ENCODE measurements at places on chromosomes 5 and 9. TPM values are rescaled to one million over a fixed set of nuclear protein-coding genes. Genes with fewer than 3 reads are reported as not detected.

DNA sequence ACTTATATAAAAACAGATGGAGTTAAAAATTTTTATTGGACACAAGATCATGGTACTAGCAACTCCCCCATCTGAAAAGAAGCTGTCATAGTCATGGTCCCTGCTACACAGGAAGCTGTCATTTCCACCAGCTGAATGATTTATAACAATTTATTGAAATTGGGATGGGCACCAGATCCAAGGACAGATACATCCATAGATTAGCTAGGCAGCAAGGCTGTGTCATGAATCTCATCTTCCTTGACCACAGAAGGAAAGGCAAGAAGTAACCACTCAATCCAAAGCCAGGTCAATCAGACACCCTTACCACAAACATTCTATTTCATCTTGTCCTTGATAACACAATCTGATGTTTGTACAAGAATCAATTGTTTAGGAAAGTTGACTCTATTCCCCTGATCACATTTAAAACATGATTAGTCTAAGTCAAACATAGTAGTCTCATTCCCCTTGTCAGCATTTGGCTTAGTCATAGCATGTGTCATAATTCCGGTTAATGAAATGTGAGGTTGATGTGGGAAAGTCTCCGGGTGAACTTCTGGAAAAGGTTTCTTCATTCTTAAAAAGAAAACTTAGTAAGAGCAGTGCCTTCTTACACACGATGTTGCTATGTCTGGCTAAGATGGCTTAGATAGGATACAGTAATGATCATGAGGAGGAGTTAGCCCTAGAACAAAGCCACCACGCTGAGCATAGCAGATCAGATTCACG is 462.6 kb upstream of the PAPPA start:
- H3K4me3 ChIP-seq, result no peak overlapping the region
- H3K27ac ChIP-seq, result no peak overlapping the region

GRCh38 chr9:93094658-93095204 is 1.3 kb upstream of the CARD19 start:
- DNase-seq, result no peak
- peaks cover 43% of the 10 kb centered on the region for H3K4me1 ChIP-seq
- H3K27me3 ChIP-seq, result peaks cover 2% of the 10 kb centered on the region
- no peaks in the 10 kb centered on the region for H3K36me3 ChIP-seq
- H3K4me3 ChIP-seq, result peak overlapping the region; percentile 83
- H3K27ac ChIP-seq, result peak overlapping the region; percentile 81

DNA sequence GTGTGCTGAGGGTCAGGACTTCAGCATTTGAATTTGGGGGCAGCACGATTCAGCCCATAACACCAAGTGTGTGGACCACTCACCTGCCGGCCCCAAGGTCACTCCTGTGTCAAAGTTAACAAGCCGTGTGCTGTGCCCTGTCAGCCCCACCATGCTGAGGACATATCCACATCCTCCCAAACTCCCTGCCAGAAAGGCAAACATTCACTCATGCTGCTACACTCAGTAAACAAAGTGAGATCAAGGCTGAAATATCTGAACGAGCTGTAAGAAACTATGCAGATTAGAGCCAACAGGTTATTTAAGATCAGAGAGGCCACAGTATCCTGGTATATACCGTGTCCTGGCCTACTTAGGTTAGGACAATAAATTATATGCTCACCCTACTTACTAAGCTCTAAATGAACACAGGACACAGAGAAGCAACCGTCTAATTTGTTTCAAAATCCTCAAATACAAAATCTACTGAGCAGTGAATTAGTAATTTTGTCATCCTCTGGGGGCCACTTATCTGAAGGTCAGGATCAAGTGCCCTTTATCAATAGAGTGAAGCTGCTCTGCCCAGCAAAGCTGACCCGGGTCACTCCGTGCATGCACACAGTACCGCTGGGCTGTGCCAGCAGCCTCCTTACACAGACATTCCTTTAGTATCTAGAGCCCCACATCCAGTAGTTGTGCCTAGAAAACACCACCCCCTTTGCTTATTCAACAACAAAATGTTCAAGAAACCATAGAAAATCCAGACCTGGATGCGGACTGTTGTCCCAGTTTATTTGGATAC is 28.2 kb downstream of the RETREG1 start:
- peaks cover 16% of the 10 kb centered on the region for H3K4me1 ChIP-seq
- no peaks in the 10 kb centered on the region for H3K27me3 ChIP-seq
- no peak for DNase-seq
- H3K36me3 ChIP-seq, result no peaks in the 10 kb centered on the region
- H3K27ac ChIP-seq, result no peak overlapping the region

GRCh38 chr5:10233505-10233904 is 16.2 kb downstream of the ATPSCKMT start:
- peak overlapping the region; percentile 27 for H3K27ac ChIP-seq
- no peak overlapping the region for H3K4me3 ChIP-seq
- no peaks in the 10 kb centered on the region for H3K27me3 ChIP-seq
- peaks cover 6% of the 10 kb centered on the region for H3K36me3 ChIP-seq
- peak; percentile 48 for DNase-seq
- no peaks in the 10 kb centered on the region for H3K4me1 ChIP-seq

GRCh38 chr5:122584411-122585300 is 190.2 kb upstream of the SNX2 start:
- no peaks in the 10 kb centered on the region for H3K36me3 ChIP-seq
- no peak overlapping the region for H3K4me3 ChIP-seq
- no peaks in the 10 kb centered on the region for H3K4me1 ChIP-seq

- no peaks in the 10 kb centered on the region for H3K36me3 ChIP-seq
- no peak overlapping the region for H3K27ac ChIP-seq
- no peak for DNase-seq
- no peak overlapping the region for H3K4me3 ChIP-seq
- H3K4me1 ChIP-seq, result peaks cover 17% of the 10 kb centered on the region
- no peaks in the 10 kb centered on the region for H3K27me3 ChIP-seq
Observed at GRCh38 chr5:149211566-149211965, 60.1 kb upstream of the AFAP1L1 start.

KCNMB1 gene
- total RNA-seq, result 0.09 TPM

DNA sequence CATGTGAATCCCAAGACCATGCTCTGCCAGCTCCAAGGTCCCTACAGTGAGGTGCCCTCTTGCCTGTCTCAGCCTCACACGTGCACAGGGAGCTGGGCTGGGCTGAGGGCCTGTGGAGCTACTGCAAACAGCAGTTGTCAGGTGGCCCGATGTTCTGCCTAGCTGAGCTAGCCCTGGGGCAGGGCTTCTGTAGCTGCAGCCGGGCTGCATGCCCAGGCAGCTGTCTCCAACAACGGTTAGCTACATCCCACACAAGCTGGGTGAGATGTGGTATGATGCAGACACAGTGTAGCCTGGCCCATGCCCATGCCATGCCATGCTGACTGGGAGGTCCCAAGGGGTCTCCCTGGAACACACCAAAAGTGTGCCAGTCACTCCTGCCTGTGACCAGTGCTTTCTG is 62.0 kb downstream of the MACROH2A1 start:
- no peak overlapping the region for H3K4me3 ChIP-seq
- no peak overlapping the region for H3K27ac ChIP-seq
- H3K4me1 ChIP-seq, result peaks cover 4% of the 10 kb centered on the region
- H3K27me3 ChIP-seq, result no peaks in the 10 kb centered on the region
- DNase-seq, result no peak

DNA sequence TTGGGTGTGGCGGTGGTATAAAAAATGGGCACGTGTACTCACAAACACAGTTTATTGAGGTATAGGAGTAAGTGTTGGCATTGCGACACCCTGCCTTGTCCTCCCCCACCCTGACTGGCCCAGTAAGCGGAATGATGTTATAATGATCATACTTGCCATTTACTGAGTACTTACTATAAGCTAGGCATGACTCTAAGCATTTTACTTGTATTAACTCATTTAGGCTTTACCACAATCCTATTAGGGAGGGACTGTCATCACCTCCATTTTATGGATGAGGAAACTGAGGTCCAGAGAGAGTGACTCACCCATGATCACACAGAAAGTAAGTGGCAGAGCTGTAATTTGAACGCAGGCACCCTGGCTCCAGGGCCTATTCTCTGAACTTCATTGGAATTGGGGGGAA is 2.3 kb downstream of the SMIM3 start:
- DNase-seq, result no peak
- H3K4me3 ChIP-seq, result peak overlapping the region; percentile 41
- no peak overlapping the region for H3K27ac ChIP-seq
- peaks cover 15% of the 10 kb centered on the region for H3K4me1 ChIP-seq
- peaks cover under 1% of the 10 kb centered on the region for H3K36me3 ChIP-seq

GRCh38 chr5:79800979-79801827 is 111.6 kb downstream of the CMYA5 start:
- H3K4me3 ChIP-seq, result no peak overlapping the region
- no peak for DNase-seq
- H3K27ac ChIP-seq, result peak overlapping the region; percentile 9
- H3K4me1 ChIP-seq, result peaks cover 4% of the 10 kb centered on the region
- no peaks in the 10 kb centered on the region for H3K27me3 ChIP-seq
